ENCODE measurements at places on chromosomes 16 and 17.
A peak's percentile ranks its signal among the peaks of the same experiment; 100 is the strongest.

GRCh38 chr17:9817086-9817485, 4.8 kb downstream of the GSG1L2 start:
- DNase-seq: no peak

DNA sequence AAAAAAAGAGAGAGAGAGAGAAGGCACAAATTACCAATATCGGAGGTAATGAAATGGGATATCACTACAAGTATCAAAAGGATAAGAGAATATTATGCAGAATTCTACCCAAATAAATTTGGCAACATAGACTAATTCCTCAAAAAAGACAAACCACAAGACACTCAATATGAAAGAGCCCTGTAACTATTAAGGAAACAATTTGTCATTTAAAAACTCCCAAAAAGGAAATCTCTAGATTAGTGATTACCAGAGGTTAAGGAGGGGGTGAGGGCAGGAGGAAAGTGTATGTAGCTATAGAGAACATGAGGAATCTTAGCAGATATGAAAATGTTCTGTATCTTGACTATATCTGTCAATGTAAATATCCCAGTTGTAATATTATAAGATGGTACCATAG, 54.0 kb downstream of the CFDP1 start:
- no peak for DNase-seq

DNA sequence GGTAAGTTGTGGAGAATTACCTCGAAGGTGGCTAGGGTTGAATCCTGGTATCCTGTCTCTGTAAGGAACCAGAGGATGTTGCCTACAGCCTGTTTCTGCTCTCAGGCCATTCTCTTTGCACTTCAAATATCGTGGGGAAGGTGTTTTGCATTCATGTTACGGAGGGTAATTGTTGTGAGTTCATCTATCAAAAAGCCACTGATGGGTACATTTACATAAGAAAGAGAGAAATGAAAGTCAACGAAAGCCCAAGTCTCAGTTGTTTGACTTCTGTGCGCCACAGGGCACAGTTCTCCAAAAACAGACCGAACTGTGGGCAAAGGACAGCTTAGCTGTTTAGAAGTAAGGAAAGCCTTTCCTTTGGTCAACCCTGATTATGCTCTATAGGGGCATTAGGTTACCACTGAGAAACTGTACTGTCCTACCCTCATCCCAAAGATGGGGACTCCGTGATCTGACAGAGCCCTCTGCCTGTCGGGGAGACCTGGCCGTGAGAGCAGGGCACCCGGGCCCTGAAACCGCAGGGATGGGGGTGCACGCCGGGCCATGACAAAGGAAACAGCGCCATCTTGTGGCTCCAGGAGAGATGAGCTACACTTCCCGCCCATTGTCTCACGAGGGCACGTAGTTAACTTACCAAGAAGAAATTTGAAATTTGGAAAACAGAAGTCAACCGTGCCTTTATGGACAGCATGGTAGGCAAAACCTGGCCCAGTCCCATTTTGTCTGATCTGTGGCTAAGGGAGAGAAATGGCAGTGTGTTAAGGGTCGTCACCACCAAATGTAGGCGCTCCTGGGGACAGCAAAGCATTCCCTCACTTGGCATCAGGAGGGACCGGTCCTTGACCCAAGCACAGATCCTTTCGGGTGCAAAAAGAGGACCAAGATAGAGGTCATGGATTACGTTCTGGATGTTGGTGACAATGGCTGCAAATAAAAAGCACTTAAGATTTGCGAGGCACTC, 74.5 kb upstream of the DYNLRB2 start:
- peak; percentile 36 for DNase-seq

DNA sequence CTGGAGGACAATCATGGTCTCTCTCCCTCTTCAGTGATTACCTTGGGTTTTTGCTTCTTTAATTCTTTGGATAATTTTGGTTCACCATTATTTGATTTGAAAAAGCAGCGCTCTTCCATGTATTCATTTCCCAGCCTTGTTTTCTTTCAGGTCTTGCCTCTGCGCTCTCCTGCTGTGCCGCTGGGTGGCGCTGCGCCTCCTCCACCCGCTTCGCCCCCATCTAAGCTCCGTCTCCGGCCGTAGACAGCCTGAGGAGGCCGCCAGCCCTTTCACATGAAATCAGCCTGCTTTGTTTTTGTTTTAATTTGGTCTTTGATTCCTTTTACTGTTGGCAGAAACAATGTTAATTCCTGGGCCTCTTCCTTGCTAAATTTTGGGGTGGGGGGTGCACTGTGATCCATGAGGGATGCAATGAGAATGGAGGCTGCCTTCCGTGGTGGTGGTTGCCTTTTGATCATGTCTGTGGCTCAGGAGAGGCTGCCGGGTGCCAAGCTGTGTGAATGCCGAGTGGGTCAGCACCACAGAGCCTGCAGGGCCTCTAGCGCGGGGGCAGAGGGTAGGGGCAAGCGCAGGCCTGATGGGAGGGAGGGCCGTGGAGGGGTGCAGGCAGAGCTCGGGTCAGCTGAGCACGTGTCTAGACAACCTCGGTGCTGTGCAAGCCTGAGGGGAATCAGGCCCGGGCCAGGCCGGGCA, 64.1 kb downstream of the PLD6 start:
- peak; percentile 80 for DNase-seq

GRCh38 chr17:78474614-78475146, 96.2 kb downstream of the PGS1 start:
- DNase-seq: no peak

DNA sequence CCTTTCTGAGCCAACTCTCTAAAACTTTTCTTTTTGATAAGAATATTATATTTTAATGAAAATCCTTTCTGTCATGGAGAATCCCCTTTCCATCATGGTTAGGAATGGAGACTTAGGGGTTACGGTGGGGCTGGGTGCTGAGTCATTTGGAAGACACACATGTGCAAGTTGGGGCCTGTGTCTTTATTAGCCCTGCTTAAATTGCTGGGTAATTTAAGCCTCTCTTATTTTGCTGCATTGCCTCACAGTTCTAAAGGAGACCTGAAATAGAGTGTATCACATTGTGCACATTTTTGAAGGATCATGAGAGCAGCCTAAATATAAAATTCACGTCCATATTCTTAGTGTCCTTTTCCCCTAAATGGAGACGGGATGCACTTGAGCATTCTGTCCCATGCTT, 61.8 kb upstream of the RBFOX1 start:
- no peak for DNase-seq

DNA sequence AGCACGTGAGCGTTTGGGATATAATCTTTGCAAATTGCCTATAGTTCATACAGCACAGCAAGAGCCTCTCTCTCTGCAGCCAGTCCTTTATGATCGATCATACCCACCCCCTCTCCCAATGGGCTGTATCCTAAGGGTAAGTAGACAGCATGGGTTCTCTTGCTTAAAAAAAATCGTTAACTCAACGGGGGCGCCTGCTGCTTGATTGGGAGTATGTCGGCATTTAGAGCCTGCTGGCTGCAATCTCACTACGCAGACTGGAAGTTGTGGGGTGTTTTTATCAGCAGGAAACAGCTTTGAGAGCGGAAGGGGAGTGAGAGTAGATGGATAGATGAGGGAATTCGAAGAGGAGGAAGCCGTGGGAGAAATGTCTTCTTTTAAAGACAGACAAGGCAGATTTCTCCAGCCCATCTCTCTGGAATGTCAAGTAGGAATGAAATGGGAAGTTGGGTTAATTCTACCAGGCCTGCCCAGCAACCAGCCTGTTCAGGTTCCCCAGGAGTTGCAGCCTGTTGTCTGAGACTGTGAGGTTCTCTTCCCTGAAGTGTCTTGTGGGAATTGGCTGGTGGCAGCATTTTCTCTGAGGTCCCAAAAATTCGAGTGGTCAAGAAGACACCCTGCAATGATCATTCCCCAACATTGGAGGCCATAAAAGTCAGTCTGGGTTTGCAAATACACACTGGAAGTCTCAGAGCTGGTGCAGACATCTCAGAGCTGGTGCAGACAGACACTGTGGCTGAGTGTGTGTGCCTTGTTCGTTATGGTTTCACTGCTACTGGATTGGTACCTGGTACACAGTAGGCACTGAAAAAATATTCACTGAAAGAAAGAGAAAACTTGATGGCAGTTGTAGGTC, 65.6 kb downstream of the PRKCB start:
- no peak for DNase-seq
